ENCODE measurements at places on chromosomes 5 and 9.

DNA sequence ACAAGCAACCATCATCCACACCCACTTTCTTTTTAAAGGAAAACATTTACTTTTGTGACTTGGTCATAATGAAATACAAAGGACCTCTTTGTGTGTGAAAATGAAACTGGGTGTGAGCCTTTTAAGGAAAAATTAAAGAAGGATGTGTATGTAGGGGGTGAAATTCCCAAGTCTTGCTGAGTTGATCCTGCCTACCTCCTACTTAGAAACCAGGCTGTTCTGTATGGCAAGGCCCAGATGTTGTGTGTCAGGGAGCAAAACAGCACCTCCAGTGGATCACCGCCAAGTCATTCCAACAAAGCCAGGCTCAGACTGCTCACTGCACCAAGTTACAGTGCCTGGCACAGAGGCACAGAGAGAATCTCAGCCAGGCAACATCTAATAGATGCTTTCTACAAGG, 198.5 kb upstream of the FBN2 start:
- no peak for DNase-seq

GRCh38 chr5:32508806-32509805, 64.6 kb upstream of the ZFR start:
- DNase-seq: no peak

GRCh38 chr5:81145329-81145935, 87.7 kb upstream of the CKMT2 start:
- DNase-seq: no peak

DNA sequence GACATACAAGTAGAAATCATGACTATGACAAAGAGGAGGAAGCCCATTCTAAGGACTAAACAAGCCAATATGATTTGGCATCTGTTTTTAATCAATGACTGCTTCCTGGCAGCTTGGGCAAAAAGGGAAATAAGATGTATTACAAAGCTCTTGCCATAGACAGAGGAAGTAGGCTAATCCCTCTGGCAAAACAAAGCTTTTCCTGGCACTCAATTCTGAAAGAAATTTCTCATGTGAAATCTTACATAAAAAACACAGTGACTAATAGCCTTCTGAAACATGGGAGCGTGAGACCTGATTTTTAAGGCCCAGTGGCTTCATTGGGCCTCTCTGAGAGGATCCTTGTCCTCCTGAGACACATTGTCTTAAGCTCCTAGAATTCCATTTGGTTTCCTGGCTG, 93.6 kb downstream of the COL23A1 start:
- no peak for DNase-seq

DNA sequence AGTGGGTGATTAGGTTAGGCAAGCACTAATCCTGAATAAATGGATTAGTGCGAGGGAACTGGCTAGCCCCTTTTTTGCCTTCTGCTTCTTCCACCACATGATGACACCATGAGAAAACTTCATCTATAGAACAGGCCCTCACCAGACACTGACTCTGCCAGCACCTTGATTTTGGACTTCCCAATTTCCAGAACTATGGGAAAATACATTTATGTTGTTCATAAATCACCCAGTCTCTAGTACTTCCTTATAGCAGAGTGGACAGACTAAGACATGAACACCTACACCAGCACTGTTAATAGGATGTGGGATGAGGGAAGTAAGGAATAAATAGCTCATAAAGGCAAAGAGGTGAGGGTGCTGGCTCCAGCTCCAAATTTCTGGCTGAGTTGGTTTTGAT, 1.4 kb downstream of the ZNF622 start:
- DNase-seq: no peak

DNA sequence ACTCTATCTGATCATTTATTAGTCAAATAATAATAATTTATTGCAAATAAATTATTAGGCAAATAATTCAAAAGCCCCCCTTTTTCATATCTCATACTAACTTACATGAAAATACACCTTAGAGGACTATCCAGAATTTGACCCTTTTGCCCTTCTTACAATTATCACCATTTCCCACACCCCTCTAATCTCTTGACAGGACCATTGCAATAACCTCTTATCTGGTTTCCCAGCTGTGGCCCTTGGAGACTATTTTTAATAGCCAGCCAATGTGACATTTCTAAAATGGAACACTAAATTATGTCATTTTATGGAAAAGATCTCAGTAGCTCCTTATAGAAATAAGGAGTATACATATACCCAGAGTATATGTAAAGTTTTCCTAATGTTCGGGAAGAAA, 588.4 kb upstream of the COX7C start:
- DNase-seq: no peak

- DNase-seq: no peak
These were observed 125.0 kb downstream of the TRIO start for GRCh38 chr5:14267991-14268708.

DNA sequence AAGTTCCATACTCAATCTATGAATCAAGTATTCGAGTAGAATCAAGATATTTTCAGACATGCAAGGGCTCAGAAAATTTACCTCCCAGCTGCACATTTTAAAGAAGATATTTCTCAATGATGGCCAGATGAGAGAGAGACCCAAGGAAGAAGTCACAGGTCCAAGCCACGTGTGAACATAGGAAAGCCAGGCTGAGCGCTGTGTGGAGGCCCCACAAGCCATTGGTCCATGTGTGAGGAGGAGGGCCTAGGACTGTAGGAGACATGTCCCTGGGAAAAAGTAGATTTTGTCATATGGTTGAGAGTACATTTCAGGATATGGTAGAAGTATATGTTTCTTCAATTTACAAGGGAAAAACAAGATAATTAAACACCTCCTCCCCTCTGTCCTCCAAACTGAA, 115.8 kb upstream of the RPS23 start:
- DNase-seq: no peak

GRCh38 chr9:12878351-12878978, 103.6 kb downstream of the LURAP1L start:
- DNase-seq: no peak

All from CD4-positive, alpha-beta T cell treated with Interleukin-21 for 1 hour (primary cell).